ENCODE measurements at places on chromosomes 3 and 15. TPM values are rescaled to one million over a fixed set of nuclear protein-coding genes. Genes with fewer than 3 reads are reported as not detected.

RTP1 gene
- total RNA-seq = not detected

GRCh38 chr15:62051166-62051565 is 9.1 kb downstream of the VPS13C start:
- no peak overlapping the region for H3K27ac ChIP-seq
- H3K27me3 ChIP-seq = no peaks in the 10 kb centered on the region
- peaks cover 17% of the 10 kb centered on the region for H3K4me1 ChIP-seq
- no peak for DNase-seq
- peaks cover 2% of the 10 kb centered on the region for H3K36me3 ChIP-seq

- H3K4me1 ChIP-seq = peaks cover 21% of the 10 kb centered on the region
- peaks cover 56% of the 10 kb centered on the region for H3K27me3 ChIP-seq
- DNase-seq = no peak
- no peak overlapping the region for H3K4me3 ChIP-seq
- peaks cover 5% of the 10 kb centered on the region for H3K36me3 ChIP-seq
Measured at GRCh38 chr15:76333309-76333708, 3.3 kb upstream of the ISL2 start.

DNA sequence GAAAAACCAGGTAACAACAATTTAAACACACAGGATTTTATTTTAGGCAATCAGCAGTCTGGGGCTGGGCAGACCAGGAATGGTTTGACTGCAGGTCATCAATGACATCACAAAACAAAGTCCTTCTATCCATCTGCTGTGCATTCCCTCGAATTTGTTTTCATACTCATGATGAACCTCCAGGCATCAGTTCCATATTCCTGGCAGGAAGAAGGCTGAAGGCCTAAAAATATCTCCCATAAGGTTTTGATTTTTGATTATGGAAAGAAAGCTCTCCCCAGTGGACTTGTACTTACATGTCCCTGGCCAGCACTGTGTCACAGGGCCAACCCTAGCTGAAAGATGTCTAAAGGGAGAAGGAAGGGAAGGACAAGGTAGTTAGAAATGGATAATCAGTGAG is 107.4 kb downstream of the PEAK1 start:
- no peaks in the 10 kb centered on the region for H3K27me3 ChIP-seq
- H3K4me3 ChIP-seq = no peak overlapping the region
- no peak for DNase-seq
- peak overlapping the region; percentile 68 for H3K27ac ChIP-seq

- peaks cover 18% of the 10 kb centered on the region for H3K4me1 ChIP-seq
- DNase-seq = peak; percentile 66
- H3K4me3 ChIP-seq = no peak overlapping the region
- no peak overlapping the region for H3K27ac ChIP-seq
- H3K36me3 ChIP-seq = no peaks in the 10 kb centered on the region
Measured at GRCh38 chr3:46852334-46852720, 10.9 kb downstream of the MYL3 start.

DNA sequence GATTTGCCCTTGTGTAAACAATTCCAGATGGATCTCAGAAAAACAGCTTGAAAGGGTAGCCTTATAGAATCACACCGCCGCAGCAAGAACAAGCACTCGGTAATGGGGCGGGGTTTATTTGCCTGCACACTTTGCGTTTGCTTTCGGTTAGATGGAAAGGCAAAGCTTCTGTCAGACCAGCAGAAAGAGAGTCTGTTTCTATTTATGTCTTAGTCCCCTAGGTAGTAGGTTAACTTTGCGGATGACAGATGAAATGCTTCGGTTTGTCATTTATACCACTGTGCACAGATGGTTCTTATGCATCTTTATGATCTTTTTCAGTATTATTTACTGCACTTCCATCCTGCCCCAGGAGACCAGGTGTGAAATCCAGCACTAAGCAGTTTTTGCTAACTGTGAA is 62.2 kb downstream of the PYDC2 start:
- DNase-seq = no peak
- no peaks in the 10 kb centered on the region for H3K4me1 ChIP-seq
- peaks cover 7% of the 10 kb centered on the region for H3K27me3 ChIP-seq
- no peak overlapping the region for H3K4me3 ChIP-seq
- no peak overlapping the region for H3K27ac ChIP-seq

DNA sequence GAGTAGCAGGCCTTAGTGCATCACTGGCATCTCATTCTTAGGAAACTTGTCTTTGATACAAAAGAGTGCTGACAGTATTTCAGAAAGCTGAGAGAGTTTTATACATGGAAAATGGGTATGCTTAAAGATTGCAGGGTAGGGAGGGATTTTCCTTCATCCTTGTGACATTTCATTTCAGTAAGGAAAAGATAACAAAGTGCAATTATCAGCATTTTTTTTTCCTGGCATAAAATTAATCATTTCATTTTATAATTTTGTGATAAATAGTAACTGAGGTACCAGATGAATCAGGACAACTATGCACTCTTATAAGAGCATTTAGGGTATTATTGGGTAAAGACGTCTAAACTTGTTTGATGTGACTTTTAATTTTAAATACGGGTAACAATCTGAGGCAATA is 10.3 kb downstream of the KBTBD8 start:
- H3K27ac ChIP-seq = no peak overlapping the region
- peaks cover 5% of the 10 kb centered on the region for H3K36me3 ChIP-seq
- no peak overlapping the region for H3K4me3 ChIP-seq
- DNase-seq = no peak
- H3K4me1 ChIP-seq = peaks cover 11% of the 10 kb centered on the region

DNA sequence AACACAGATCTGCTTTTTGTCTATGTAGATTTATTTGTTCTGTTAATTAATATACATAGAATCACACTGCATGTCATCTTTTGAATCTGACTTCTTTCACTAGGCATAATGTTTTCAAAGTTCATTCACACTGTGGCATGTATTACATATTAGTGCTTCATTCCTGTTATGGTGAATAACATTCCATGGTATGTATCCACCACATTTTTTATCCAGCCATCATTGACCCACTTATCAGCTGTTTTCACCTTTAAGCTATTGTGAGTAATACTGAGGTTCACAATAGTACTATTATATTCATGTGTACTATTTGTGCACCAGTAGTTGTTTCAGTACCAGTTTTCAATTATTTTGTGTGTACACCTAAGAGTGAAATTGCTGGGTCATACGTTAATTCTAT is 230.6 kb upstream of the CNTN3 start:
- DNase-seq = no peak
- peaks cover 9% of the 10 kb centered on the region for H3K4me1 ChIP-seq
- no peaks in the 10 kb centered on the region for H3K27me3 ChIP-seq
- H3K36me3 ChIP-seq = no peaks in the 10 kb centered on the region
- no peak overlapping the region for H3K27ac ChIP-seq

- no peaks in the 10 kb centered on the region for H3K36me3 ChIP-seq
- no peak overlapping the region for H3K4me3 ChIP-seq
- H3K27me3 ChIP-seq = no peaks in the 10 kb centered on the region
- H3K27ac ChIP-seq = no peak overlapping the region
- DNase-seq = no peak
Measured at GRCh38 chr3:54969652-54970051, 41.8 kb upstream of the LRTM1 start.

- no peak for DNase-seq
- H3K27me3 ChIP-seq = peaks cover 23% of the 10 kb centered on the region
- H3K36me3 ChIP-seq = peaks cover 8% of the 10 kb centered on the region
- H3K27ac ChIP-seq = peak overlapping the region; percentile 100
- peak overlapping the region; percentile 97 for H3K4me3 ChIP-seq
Measured at GRCh38 chr3:53890726-53891475, 758 bp downstream of the SELENOK start.
